ENCODE measurements at places on chromosomes 2 and 18.
A peak's percentile ranks its signal among the peaks of the same experiment; 100 is the strongest.

GRCh38 chr18:59788791-59789106 is 91.5 kb upstream of the CCBE1 start:
- peak; percentile 53 for DNase-seq

DNA sequence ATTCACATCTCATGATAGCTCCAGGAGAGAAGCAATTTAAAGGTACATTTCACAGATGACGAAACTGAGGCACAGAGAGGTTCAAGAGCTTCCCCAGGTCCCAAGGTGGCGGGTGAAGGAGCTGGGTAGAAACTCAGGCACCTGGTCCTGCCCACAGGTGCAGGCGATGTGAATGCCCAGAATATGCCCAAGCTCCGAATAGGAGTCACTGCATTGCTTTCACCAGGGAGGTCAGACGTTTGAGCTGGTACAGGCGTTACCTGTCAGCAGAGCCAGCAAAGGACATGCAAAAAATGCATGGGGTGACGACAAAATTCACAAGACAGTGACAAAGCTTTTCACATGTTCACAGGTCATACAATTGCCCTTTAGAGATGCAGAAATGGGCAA is 247.9 kb downstream of the HDAC4 start:
- DNase-seq = no peak

- no peak for DNase-seq
Observed at GRCh38 chr2:124402274-124402673, 377.2 kb downstream of the CNTNAP5 start.

- peak; percentile 18 for DNase-seq
Observed at GRCh38 chr2:232672588-232672987, 24.5 kb upstream of the GIGYF2 start.

DNA sequence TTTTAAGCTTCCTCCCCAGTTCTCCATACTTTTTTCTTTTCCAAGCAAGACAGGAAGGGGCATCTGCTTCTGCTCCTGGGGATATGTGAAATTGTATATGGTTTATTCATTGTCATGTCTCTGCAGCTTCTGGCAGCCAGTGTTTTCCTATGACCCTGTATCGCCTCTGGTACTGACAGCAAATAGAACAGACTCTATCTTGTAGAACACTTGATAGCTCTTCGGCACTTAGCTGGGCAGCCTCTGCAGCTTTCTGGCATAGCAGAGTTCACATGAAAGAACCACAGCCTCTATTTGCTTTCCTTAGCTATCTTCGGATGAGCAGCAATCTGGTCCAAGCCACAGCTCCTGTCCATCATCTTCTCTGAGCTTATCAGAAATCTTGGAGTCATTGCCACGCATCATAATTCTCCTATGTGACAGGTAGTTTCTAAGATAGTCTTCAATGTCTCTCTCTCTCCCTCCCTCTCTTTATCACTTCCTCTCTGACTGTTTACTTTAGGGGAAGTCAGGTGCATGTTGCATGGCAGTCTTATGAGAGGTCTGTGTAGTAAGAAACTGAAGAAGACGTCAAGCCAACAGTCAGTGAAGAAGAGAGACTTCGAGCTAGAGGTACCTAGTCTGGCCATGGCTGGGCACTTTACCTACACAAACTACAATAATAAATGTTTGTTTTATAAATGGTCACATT is 627.7 kb upstream of the CDH2 start:
- DNase-seq = no peak

DNA sequence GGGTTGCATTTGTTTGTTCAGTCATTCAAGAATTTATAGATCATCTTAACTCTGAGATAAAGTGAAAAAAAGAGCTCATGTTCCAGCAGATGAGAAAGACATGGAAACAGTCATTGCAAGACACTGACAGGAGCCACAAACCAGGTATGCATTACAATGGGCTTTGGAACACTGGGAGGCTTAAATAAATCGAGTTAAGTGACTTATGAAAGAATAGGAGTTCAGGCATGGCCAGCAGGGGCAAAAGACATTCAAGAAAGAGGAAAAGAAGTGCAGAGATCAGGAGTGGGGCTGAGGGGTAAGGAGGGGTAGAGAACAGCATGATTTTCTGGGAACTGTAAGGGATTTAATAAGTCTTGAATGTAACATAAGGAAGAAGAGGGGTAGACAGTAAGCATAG is 121.2 kb upstream of the EPC2 start:
- DNase-seq = no peak
